ENCODE measurements at places on chromosomes 3 and 15.

GRCh38 chr15:25886498-25887140 lies 23.5 kb upstream of the ATP10A start:
- no peak for DNase-seq

DNA sequence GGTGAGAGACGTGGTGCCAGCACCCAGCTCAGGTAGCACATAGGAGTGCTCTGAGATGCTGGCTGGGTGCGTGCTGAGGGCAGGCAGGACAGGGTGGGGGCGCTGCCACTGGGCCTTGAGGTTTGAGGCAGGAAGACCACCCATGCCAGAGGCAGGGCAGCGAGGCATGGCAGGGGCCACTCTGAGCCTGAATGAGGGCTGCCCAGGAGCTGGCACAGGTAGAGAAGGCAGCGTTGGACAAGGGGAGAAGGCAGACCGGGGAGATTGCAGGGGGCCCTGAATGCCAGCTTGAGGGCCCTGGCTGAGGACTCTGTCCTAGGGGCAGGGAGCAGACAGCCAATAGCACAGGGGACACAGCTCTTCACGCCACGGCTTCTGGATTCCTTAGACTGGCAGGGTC lies 50.2 kb downstream of the ADAMTS7 start:
- no peak for DNase-seq

- DNase-seq = no peak
These were observed 1.5 kb upstream of the CD200R1L start for GRCh38 chr3:112848196-112848595.

DNA sequence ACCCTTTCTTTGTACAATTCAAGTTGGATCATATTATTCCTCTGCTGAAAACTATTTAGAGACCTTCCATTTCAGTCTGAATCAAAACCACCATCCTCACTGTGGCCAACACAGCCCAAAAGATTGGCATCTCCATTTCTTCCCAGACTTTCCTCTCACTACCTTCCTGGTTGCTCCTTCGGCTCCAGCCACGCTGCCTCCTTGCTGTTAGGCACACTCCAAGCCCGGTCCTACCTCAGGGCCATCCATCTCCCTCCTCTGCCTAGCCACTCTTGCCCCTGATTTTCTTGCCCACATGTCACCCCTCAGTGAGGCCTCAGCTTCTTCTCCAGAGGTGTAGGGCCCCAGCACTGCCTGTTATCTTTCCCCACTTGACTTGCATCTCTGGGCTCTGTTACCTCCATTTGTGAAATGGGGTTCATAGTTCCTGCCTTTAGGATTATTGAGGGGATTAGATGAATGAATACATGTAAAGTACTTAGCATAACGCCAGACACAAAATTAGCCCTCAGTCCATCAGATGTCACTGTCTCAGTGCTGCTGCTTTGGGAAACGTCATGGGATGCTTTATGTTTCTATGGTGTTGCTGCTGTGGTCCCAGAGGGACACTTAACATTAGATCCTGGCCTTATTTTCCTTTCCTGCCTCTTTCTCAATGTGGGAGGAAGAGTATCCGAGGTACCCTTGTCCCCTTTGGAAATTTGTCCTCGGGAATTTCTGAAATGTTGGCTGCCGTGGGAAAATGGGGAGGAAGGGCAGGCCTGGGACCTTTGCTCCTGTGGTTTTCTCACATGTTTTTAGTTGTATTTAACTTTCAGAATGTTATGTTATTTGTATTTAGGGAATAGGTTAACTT lies 31.3 kb downstream of the SNRK start:
- DNase-seq = no peak

GRCh38 chr3:136350132-136350531 lies 100.0 kb downstream of the PCCB start:
- no peak for DNase-seq

GRCh38 chr3:75303741-75304140 lies 360.4 kb upstream of the FRG2C start:
- no peak for DNase-seq

GRCh38 chr15:31023841-31024240 lies 32.4 kb upstream of the MTMR10 start:
- DNase-seq = no peak

DNA sequence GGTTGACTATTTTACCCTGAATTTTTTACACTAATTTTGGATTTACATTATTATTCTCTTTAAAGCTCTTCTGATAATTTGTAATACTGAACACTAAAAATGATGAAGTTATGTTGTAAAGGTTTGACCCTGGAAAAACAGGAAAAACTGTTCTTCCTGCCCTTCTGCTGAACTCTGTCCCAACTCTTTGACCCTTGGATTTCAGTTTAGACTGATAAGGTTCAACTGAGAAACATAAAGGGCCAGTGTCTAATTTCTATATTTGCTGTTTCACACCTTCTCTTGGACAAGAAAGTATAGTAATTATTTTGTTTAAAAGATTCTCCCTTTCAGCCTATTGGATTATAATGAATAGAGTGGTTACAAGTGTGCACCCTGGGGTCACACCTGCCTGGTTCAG lies 12.8 kb upstream of the TMOD3 start:
- DNase-seq = no peak

- peak; percentile 39 for DNase-seq
These were observed 52.7 kb upstream of the SPATA12 start for GRCh38 chr3:57007521-57008460.

- no peak for DNase-seq
These were observed 5.8 kb upstream of the DUT start for GRCh38 chr15:48325400-48325799.

DNA sequence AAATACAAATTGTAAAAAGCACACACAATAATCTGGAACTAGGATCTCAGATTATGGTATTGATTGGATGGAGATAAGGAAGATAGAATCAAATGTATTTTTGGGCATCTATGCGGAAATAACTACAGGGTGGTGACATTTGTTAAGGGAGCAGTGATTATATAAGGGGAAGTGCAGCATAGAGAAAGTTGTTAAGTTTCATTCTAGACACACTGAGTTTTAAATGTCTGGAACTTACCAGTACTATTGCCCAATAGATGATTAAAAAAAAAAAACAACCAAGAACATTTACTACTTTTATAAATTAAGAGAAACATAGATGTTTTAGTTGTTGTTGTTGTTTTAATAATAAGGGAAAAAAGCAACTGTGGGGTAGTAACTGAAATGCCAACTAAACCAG lies 32.1 kb upstream of the C3orf38 start:
- DNase-seq = no peak

GRCh38 chr3:15451216-15452113 lies 24.1 kb downstream of the EAF1 start:
- no peak for DNase-seq

DNA sequence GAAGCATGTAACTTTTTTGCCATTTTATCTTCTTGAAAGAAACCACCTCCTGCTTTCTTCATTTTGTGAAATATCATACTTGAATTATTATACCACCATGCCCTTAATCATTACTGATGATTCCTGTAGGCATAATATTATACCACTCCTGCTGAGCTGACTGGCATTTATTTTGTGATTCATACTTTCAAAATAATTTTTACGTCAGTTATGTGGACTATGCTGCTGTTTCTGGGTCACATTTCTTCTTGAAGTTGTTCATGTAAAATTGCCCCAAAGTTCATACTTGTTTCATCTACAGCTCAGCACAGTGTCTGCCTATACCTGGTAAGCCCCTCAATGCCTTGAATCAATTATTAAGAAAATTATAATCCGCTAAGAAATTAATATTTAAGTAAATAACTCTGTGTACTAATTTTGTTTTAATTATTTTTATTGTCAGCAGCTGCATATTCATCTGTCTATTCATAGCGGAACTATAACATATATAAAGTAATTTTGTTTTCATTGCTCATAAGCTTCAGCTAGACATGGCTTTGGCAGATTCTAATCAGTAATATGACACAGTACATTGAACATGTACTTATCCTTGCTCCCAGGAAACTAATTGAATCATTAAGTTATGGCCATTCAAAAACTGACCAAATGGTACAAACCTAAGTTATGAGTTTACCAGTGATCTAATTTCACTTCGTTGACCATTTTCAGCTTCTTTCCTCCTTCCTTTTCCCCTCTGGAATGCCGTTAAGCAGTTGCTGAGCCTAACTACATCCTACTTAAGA lies 160.0 kb downstream of the NAALADL2 start:
- no peak for DNase-seq

- no peak for DNase-seq
These were observed 469.1 kb upstream of the ARHGEF26 start for GRCh38 chr3:153652076-153652475.

GRCh38 chr3:81761904-81762580 lies 597 bp upstream of the GBE1 start:
- DNase-seq = no peak

- no peak for DNase-seq
These were observed 115.2 kb upstream of the TSC22D2 start for GRCh38 chr3:150292891-150293290.

GRCh38 chr3:71673486-71673885 lies 51.7 kb downstream of the EIF4E3 start:
- DNase-seq = no peak

DNA sequence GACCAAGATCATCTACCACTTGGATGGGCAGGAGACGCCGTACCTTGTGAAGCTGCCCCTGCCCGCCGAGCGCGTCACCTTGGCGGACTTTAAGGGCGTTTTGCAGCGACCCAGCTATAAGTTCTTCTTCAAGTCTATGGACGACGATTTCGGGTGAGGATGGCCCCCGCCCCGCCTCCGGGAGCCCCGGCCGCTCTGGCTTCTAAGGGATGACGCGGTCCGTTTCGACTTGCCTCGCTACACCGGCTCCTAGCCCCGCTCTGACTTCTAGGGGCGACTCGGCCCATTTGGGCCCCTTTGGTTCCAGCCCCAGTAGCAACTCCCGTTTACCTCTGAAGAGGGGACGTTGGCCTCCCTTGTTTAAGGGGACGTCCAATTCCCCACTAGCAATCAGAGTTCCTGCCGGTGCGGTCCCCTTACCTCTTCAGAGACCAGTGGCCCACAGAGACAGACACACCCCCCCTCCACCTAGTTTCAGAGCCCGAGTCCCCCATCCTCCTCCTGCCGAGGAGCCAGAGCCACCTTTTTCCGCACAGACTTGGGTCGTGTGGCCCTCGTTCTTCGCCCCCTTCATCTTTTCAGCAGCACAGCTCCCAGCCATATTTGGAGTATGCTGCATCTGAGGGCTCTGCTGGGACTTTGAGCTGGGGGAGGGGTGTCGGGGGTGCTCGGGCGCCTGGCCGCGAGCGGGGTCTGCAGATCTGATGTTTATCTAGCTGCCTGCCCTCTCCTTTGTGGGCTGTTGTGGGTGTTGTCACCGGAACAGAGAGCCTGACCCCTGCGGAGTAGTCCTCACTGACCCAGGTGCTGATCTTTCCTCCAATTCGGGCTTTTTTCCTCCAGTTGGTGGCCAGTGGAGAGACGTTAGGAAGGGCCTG lies 706 bp downstream of the DVL3 start:
- DNase-seq = peak; percentile 32

- DNase-seq = no peak
These were observed 21.7 kb upstream of the ARID3B start for GRCh38 chr15:74519311-74519710.

DNA sequence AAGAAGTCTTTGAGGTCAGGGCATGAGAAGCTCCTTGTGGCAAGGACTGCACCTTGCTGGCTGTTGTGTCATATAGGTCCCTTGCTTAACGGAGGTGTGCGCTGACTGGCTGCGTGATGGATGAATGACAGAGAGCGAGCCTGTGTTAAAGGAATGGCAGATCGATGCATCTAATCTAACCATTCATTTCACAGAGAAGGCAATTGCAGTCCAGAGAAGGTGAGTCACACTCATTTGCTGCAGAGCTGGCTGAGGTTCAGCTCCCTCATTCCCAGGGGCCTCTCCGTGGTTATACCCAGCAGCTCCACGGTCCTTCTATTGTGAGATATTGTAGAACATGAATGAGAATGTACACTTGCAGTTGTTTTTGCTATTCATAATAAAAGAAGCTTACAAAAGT lies 289.3 kb downstream of the EPHB1 start:
- no peak for DNase-seq

All from midbrain (tissue), 1 donor.